ENCODE measurements at places on chromosomes 11 and 22.

DNA sequence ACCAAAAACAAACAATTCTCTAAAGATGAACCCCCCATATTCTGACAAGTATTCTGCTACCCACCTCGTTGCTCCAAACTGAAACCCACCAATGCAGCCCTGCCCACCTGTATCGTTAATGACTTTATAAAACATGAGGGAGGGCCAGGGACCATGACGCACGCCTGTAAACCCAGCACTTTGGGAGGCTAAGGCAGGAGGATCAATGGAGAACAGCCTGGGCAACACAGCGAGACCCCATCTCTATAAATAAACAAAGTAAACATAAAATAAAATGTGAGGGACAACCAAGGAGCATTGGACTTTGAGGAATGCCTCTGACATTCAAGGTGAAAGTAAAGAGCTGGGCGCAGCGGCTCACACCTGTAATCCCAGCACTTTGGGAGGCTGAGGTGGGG, 39.8 kb upstream of the ATXN10 start:
- DNase-seq = no peak

DNA sequence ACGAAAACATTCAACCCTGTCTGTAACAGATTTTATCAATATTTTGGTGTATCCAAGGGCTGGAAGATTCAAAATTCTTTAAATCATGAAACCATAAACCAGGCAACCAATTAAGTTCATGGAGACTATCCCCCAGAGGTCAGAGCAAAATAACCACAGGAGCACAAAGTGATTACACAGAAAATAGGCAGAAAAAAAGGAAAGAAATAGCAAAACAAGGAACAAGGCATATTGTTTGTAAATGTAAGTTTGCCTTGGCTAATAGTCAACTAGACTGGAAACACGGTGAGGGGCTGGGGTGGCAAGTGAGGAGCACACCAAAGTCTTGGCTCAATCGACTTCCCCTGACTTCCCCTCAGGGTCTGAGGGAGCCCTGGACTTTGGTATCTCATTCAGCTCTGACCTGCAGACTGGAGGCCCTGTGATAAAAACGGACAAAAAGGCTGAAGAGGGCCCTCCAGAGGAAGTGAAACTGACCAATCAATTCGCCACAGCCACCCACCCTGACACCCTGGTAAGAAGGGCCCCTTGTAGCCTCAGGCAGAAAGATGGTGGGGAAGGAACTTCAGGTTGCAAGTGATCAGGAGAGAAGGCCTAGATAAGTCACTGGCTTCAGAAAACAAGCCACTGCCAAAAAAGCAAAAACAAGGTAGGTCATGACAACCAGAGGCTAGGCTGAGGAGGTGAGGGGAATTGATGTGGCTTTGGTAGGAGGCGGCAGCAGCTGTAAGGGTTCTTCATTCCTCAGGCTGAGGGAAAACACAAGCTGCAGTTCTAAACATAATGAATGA, 1.8 kb downstream of the SIK3 start:
- peak; percentile 19 for DNase-seq

- no peak for DNase-seq
These were observed 926.6 kb upstream of the CCDC90B start for GRCh38 chr11:84212468-84213390.

DNA sequence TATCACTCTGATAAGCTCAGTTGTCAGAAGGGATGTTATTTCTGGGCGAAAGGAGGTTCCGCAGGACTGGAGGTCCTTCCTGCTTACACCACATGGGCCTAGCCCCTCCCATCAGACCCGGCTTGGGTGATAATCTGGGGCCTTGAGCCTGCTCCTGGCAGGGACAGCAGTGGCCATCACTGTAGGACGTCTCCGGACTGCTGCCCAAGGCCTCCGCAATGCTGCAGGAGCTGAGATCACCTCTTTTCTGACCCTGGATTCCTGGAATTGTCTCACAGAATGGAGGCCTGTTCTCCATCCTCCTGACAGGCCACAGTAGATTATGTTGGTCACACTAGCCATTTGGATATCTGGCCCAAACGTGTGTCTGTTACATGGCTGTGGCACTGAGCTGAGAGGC, 9.2 kb upstream of the BIK start:
- no peak for DNase-seq

DNA sequence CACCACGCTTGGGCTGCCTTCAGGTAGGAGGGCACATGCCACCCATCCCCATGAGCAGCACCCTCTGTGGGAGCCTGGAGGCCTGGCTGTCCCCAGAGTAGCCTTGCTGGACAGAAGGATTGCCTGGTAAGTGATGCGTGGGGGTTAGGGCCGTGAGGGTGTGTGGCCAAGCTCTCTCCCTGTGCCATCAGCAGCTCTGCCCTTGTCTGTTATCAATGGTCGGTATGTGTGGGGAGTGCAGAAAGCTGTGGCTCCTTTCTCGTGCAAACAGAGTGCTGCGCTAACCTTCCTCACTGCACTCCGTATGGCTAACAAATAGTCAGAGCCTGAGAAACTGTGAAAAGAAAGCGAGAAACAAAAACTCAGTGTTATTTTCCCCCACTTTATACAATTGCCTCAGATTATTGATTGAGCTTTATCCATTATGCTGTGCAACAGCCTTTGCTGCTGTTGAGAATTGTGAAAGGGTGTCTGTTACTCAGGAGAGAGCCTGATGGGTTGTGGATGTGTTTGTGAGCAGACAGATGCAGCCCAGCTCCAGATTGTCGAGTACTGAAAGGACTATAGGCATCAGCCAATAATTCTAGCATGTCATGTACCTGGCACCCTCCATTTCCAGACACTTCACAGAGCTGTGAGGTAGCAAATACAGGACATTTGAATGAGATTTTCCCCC, 432.2 kb downstream of the NTM start:
- no peak for DNase-seq

- DNase-seq = no peak
These were observed 838.6 kb downstream of the TBC1D22A start for GRCh38 chr22:47600791-47601625.

- DNase-seq = no peak
These were observed 42.5 kb upstream of the CEP126 start for GRCh38 chr11:101872171-101872882.

- no peak for DNase-seq
These were observed 497.2 kb downstream of the NTM start for GRCh38 chr11:131867457-131868257.

DNA sequence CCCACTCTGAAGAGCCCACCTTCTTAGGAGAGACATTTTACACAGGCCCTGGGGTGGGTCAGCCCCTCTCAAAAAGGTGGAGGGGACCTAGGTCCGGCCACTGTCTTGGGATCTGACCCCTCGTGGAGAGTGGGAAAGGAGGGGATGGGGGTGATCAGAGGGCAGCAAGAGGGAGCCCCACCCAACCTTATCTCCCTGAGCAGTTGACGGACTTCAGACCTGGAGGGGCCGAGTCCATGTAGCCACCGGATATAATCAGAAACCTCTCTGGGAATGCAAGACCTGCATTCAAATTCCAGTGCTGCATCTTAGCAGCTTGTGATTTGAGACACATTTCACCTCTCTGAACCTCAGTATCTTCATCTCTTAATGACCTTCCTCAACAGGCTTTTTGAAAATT, 44.0 kb downstream of the TP53I11 start:
- DNase-seq = no peak
